Stimulated activated CD8-positive, alpha-beta memory T cell treated with anti-CD3 and anti-CD28 coated beads, Interleukin-4, amount 100 ng/mL, for 4 hours (primary cell): ENCODE measurements at places on chromosomes 7 and 10.
A peak's percentile ranks its signal among the peaks of the same experiment; 100 is the strongest.

- no peak for DNase-seq
Measured at GRCh38 chr10:70607936-70608335, 5.4 kb upstream of the PRF1 start.

GRCh38 chr7:148146346-148146745 is 444.2 kb upstream of the C7orf33 start:
- no peak for DNase-seq

- no peak for DNase-seq
Measured at GRCh38 chr7:115087437-115087836, 165.5 kb downstream of the MDFIC start.

DNA sequence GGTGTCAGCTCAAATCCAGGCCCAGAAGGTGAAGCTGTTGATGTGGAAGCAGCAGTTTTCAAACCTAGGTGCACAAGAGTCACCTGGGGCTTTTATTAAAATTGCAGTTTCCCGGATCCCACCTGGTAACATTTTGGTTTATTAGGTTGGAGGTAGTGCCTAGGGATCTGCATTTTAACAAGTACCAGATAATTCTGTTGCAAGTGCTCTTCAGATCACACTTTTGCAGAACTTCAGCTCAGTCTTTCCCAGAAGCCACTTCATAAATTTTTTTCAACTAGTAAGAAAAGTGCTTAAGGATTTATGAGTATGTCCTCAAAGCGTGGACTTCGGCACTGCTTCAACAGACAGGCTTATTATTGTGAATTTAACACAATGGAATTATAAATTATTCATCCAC is 213.8 kb downstream of the ADRA2A start:
- DNase-seq: no peak

GRCh38 chr10:37301271-37301670 is 175.9 kb downstream of the ANKRD30A start:
- DNase-seq: no peak

GRCh38 chr7:79709574-79710409 is 256.3 kb upstream of the MAGI2 start:
- DNase-seq: no peak

GRCh38 chr7:50710441-50711154 is 72.1 kb downstream of the GRB10 start:
- no peak for DNase-seq

- no peak for DNase-seq
Measured at GRCh38 chr10:5685764-5686240, 1.2 kb downstream of the TASOR2 start.

GRCh38 chr7:154836021-154836448 is 166.9 kb downstream of the PAXIP1 start:
- no peak for DNase-seq

DNA sequence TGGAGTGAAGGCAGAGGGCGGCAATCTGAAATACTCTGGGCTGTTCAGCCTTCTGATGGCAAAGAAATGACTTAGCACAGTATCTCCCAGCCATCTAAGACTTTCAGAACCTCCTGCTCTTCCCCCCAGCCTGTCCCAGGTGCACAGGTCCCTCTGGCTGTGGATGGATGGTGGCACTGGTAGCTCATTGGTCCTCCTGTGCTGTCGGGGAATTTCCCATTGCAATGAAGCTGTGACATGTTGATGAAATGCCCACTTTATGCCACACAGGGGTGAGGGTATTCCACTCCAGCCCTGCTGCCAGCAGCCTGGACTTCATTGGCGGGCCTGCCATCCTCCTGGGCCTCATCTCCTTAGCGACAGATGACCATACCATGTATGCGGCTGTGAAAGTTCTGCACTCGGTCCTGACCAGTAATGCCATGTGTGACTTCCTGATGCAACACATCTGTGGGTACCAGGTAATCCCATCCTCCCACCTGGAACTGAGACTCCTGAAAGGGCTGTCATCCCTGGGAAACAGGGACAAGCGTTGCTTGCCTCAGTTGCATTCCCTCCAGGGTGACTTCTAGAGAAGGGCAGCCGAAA is 105.9 kb downstream of the WDFY4 start:
- DNase-seq: no peak

DNA sequence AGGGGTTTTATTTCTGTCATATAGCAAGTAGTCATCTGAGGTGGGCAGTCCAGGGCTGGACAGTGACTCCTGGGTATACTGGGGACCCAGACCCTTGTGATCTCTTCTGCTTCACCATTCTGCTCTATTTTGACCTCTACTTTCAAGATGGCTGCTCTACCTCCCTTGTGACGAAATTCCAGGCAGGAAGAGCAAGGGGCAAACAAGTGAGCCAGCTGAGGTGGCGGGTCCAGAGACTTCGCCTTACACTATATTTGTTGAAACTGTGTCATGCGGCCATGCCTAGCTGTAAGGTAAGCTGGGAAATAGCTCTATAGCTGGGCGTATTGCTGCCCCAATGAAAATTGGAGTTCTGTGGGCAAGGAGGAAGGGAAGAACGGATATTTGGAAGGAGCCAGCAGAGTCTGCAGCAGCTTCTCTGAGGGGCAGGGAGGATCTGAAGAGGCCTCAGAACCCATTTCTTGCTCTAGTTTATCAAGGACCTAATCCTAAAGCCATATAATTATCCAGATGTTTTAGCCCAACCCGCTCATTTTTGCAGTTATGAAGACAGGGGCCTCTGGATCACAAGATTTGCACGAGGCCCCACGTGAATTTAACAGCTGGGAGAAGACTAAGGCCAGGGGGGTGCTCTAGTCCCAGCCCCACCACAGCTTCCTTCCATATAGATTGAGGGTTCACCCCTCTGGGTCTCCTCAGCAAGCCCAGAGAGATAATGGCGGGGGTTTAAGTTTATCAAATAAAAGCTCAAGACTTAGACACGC is 7.7 kb upstream of the CPA1 start:
- DNase-seq: no peak

DNA sequence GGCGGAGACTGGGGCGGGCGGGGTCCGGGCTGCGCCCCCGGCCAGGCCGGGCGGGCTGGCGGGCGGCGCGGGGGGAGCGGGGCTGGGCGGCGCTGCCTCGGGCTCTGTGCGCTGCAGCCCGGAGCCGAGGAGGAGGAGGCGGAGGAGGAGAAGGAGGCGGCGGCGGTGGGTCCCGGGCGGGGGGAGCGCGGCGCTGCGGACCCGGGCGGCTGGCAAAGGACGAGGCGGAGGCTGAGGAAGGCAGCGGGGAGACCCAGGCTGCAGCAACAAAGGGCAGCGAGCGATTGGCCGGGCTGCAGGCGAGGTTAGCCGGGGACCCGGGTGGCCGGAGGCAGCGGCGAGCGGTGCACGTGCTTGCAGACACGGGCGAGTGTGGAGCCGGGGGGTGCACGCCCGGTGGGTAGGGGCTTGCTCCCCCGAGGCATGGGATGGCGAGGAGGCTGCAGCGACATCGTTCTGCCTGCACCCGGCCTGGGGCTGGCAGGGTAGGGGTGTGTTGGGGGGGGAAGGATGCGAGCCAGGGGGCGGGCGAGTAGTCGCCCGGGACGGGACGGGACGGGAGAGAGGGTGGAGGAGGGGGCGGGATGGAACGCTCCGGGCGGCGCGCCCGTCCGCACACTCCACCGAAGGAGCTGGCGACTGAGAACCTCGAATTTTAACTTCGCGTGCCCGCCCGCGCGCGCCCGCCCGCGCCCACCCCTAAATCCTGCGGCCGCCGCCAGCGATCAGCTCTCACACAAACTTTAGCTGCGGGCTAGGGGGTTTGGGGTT is 844 bp upstream of the KAT6B start:
- DNase-seq: no peak

GRCh38 chr10:7908541-7909210 is 90.4 kb downstream of the TAF3 start:
- DNase-seq: no peak

DNA sequence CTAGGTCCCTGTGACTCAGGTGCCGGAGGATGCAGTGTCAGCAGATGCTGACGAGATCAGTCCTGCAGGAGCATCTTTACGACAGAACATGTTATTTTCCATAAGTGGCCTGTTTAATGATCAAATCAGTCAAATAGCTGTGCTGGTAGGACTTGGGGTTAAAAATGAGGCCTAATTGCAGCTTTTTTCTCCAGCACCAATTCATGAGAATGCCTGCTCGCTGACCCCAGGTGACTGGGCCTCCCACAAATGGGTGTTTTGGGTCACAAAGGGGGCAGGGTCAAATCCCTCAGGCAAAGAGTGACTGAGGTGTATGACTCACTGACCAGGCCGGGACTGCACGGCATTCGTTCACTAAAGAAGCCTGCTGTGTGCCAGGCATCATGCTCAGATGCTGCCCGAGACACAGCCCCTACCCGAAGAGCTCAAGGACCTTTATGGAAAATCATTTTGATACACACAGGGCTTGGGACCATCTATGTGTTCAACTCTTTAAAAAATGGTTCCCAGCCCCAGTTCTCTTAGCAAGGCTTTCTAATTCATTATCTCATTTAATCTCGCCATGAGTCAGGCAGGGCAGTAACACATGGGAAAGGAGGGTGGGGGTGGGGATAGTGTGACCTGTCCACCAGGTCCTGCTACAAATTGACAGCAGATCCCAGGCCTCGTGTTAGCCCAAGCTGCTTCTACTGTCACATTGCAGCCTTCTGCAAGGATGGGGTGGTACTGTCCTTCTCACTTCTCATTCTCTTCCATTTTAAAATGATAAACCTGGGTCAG is 21.1 kb downstream of the ZNF775 start:
- DNase-seq: no peak

- no peak for DNase-seq
Measured at GRCh38 chr7:33789871-33790630, 115.3 kb upstream of the BMPER start.

DNA sequence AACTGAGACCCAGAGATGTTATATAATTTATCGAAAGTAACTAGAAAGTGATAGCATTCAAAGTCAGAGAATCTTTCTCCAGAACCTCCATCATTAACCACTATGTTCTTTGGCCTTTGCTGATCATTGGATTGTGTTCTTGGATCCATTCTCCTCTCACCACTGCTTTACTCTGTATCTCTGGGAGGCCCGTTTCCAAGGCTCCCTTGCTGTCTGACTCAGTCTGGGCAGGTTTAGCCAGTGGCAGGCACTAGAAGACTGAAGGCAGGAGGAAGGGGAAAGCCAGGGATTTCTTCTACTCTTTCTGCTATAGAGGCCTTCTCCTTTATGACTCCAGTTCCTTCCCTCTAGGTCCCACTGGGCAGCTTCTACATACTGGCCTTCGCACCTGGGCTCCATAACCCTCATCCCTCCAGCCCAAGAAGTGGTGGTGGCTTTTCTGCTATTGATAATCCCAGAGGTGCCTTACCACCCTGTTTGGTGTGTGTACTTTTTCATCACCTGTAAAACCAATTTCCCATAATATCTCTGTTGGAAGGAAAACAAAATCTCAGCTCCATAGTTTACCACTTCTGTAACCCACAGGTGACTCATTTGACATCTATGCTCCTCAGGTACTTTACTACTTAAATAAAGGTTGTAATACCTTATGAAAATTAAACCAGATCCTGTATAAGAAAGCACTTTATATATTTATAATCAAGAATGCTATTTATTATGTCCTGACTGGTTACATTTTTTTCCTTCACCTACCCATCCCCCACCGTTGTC is 36.0 kb downstream of the BCAP29 start:
- no peak for DNase-seq

DNA sequence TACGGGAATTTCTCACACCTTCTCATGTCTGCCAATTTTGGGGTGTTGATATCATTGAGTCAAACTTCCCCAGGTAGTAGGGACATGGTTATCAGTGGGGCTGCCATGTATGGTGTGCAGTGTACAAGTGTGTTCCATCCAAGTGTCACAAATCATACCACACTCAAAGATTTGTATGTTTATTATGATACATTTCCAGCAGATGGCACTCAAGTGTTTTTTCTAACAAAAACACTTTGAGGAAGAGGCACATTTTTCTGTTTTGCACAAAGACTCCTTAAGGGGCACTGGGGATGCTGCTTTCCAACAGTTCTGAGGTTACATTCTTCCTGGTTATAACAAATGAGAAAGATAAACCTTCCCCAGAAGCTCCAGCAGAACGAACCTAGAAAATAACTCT is 414.5 kb downstream of the REEP3 start:
- DNase-seq: no peak

- DNase-seq: peak; percentile 13
Measured at GRCh38 chr7:139777133-139777891, 486 bp downstream of the HIPK2 start.

DNA sequence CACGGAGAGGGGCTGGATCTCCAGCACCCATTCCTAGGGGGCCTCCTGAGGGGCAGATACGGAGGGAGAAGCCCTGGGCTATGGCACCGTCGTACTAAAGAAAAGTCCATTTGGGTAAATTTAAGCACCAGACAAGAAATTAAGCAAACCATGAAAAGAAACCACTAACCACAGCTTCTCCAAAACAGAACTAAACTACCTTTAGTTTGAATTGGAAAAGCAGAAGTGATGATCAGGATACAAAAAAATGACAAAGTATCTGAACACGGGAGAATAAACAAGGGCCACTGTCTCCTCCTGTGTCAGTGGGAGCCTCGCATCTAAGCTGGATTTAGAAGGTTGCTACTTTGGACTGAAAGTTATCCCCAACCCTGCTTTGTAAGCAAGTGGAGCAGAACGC is 69.1 kb downstream of the DIP2C start:
- DNase-seq: no peak

GRCh38 chr10:125575843-125576242 is 107.1 kb downstream of the TEX36 start:
- DNase-seq: no peak

DNA sequence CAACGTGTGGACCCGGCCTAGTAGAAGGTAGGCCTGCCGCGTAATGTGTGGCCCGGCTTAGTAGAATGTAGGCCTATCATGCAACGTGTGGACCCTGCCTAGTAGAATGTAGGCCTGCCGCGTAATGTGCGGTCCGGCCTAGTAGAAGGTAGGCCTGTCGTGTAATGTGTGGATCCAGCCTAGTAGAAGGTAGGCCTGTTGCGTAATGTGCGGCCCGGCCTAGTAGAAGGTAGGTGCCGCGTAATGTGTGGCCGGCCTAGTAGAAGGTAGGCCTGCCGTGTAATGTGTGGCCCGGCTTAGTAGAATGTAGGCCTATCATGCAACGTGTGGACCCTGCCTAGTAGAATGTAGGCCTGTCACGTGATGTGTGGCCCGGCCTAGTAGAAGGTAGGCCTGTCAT is 11.9 kb upstream of the GTPBP4 start:
- no peak for DNase-seq

- no peak for DNase-seq
Measured at GRCh38 chr10:81865581-81865980, 9.4 kb upstream of the NRG3 start.

- no peak for DNase-seq
Measured at GRCh38 chr10:113035732-113036312, 85.8 kb downstream of the TCF7L2 start.

GRCh38 chr10:12349629-12350166 is 351 bp downstream of the CAMK1D start:
- DNase-seq: no peak
